ENCODE measurements at places on chromosomes 7 and 10.
A peak's percentile ranks its signal among the peaks of the same experiment; 100 is the strongest.

GRCh38 chr10:62980687-62981086 is 152.4 kb upstream of the NRBF2 start:
- DNase-seq = no peak

DNA sequence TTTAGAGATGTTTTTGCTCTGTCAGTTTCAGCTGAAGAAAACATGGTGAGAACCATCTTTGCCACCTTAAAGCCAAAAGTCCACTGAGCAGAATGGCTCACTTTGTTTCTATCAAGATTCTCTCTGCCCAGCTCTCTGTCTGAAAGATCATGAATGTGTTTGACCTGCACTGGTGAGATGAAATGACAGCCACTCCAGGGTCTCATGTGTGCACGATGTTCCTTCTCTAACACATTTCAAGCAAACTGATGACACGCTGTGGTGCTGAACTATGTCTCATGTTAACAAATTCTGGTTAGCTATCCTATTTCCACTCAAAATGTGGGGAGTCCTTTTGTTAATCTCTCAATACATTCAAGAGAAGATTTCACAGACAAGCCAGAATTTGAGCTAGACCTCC is 260.6 kb downstream of the GLI3 start:
- DNase-seq = no peak

DNA sequence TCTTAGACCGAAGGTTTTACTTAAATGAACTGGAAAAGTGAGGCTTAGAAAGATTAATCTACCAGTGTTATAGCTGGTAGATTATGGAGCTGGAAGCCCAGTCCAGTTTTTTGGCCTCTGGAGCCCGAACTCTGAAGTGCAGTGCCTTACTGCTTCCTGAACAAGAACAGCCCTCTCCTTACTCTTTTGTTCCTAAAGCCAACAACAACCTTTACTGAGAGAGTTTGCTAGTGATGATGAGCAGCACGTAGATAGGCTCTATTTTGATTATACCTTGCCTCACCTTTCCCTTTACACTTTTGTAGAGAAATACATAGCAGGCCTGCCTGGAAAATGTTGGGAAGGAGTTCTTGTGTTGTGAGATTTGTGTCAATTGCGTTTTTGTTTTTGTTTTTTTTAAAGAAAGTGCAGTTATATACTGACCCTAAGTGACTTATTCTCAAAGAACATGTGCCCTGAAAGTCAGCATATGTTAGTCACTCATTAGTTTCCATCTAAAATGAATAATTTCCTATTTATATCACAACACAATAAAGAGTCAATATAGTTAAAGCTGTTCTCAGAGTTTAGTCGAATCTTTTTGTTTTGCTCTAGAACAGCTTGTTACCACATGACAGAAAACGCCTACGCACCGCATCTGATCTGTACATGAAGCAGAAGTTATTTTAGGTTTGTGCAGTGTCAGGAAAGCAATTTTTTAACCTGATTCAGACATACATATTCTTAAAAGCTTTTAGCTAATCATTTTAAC is 33.0 kb downstream of the PLEKHA1 start:
- peak; percentile 58 for DNase-seq

DNA sequence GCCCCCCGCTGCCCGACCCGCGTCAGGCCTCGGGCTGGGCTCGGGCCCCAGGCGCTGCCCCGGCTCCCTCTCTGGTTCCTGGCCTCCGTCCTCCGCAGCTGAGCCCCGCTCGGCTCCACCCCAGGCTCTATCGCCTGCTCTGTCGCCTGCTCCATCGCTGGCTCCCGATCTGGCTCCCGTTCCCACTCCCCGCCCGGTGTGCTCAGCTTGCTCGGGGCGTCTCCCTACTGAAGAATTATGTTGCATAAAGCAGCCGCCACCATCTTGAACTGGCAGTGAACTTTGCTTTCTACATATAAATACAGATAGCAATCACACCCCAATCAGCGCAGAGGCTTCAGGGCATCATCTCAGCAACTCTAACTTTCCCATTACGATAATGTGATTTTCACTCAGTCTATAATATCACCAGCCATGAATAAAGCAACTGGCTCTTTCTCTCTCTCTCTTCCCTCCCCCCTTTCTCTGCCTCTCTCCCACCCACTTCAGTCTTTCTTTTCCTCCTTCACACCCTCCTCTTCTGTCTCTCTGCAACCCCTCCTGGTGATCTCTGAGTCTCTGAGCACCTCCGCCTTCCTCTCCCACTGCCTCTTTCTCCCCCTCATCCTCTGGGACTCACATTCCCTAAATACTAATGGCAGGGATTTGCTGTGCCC is 43.3 kb upstream of the BTRC start:
- DNase-seq = peak; percentile 51

DNA sequence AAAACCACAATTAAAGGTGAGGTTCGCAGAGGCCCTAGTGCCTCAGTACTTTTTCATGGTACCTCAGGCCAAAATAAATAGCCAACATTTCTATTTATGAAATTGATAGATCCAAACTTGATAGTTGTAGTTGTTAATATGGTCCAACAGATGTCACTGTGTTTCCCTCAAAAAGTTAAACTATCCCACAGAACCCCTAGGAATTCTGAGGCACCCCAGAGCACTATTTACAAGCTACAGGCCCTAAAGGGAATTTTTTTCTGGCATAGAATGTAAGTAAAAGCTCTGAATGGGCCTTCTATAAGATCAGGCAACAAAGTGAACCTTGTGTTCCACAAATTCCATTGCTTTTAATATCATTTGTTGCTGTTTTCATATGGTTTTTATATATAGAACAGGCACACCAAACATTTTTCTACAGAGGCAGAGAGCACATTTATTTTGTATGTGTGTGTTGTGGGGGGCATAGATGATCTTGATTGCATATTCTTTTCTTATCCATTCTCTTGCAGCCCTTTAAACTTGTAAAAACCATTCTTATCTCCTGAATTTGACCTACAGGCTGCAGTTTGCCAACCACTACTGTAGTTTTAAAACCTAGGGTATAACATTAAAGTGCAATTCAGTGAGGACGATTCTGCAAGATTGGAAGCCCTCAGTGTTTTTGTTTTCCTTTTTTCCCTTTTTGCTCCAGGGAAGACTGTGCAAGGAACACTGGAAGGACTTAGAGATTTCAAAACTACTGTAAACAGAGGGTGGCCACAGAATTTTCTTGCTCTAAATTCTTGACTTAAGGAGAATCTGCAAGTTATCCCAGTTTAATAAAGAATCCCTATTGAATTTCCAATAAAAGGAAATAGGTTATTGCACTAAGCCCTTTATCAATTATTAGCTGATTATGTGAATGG is 3.5 kb upstream of the ARL4A start:
- no peak for DNase-seq

GRCh38 chr7:37765872-37766525 is 82.4 kb upstream of the NME8 start:
- peak; percentile 3 for DNase-seq

- DNase-seq = no peak
Observed at GRCh38 chr10:83677795-83678194, 461.5 kb upstream of the GHITM start.

DNA sequence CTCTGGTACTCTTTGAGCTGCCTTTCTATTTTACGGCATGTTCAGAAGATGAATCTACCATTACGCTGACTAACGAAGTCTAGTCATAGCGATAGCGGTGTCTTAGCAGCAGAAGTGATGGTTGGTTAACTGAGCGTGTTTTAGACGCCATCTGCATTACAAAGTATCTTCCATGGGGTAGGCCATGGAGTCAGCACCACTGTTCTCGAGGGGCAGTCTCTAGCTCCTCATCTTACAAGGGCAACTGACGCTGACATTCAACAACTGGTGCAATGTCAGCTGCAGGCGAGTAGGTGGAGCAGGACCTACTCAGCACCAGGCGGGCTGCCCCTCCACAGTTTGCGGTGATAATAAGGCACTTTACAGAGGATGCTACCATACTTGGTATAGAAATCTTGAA is 88.7 kb downstream of the ADARB2 start:
- no peak for DNase-seq

- peak; percentile 77 for DNase-seq
Observed at GRCh38 chr10:63547628-63548360, 26.6 kb downstream of the REEP3 start.

DNA sequence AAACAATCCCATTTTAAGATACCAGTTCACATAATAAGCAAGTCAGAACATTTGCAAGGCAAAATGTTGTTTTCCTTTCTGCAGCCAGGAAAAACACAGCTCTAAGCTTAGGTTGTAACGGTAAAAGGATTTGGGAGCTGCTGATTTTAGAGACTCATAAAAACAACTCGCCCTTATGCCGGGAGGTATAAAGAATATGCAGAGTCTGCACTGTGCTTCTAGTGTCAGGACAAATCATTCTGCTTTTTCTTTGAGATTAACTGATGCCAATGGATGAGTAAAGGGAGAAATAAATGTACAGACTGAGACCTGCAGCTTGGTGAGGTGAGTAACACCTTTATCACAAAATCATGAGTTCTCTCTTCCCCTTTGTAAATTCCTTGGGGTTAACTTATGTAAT is 2.0 kb upstream of the SFR1 start:
- no peak for DNase-seq

GRCh38 chr7:101102026-101102425 is 16.7 kb downstream of the TRIM56 start:
- no peak for DNase-seq
